Fibroblast of skin of left biceps (primary cell): ENCODE measurements at places on chromosomes 3 and 15.
A peak's percentile ranks its signal among the peaks of the same experiment; 100 is the strongest.

- DNase-seq: no peak
Measured at GRCh38 chr3:12831301-12831866, 10.0 kb downstream of the RPL32 start.

DNA sequence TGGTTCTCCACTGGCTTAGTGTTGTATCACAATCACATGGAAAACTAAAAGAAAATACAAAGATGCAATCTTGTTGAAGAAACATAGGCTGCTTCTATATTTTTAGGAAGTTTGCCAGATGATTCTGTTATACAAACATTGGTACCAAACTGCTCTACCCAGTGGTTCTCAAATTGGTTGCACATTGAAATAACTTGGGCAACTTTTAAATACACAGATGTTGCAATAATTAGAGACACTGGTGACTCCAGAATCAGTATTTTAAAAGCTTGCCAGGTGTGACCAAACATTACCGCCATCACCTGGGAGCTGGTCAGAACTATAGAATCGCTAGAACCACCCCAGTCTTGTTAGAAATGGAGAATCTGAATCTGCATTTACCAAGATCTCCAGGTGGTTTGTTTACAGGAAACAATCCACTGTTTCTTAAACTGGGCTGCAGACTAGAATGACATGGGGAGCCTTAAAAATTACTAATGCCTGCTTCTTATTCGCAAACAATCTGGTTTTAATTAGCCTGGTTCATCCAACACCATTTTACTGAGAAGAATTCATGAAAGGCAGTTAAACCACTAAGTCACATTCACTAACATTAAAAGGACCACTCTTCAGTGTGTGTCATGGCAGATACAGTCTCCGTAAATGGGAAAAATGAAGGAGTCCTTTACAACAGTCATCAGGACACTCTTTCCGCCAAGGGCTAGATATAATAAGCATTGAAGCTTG, 76.5 kb downstream of the ACAP2 start:
- peak; percentile 17 for DNase-seq

- DNase-seq: no peak
Measured at GRCh38 chr3:15345066-15345607, 12.8 kb upstream of the SH3BP5 start.

DNA sequence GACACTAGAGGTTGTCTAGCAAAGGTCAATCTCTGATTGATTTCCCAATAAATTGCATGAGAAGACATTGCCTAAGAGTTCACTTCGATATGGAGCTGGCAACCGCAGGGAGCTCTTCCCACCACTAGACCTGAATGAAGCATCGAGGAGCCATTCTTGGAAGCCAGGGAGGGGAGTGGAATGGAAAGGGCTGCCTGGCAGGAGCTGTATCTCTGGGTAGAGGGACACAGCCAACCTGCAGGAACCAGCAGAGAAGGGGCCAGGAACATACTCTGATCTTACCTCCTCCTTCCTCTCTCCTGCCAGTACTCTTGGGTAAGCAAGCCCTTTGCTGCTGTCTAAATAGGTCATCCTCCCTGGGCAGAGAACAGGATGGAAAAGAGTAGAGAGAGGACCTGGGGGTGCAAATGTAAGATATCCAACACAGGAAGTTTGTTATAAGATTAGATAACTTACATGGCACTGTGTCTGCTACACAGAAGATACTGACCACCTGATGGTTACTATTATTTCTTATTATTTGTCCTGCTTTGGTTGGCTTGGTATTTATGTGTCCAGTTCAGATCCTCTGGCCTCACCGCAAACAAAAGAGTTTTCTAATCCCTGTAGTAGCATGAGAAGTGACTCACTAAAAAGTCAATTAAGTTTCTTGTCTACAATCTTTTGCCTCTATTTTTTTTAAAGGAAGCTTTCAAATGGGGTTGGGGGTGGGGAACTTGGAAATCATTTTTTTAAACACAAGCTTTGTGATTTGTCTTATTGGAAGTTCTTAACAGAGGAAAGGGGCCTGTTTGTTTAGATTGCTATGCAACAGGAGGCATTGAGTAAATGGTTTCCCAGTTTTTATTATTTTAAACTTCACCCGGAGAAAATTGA, 156.7 kb upstream of the TSC22D2 start:
- DNase-seq: no peak

GRCh38 chr15:40081691-40082194, 26.9 kb downstream of the BMF start:
- no peak for DNase-seq

DNA sequence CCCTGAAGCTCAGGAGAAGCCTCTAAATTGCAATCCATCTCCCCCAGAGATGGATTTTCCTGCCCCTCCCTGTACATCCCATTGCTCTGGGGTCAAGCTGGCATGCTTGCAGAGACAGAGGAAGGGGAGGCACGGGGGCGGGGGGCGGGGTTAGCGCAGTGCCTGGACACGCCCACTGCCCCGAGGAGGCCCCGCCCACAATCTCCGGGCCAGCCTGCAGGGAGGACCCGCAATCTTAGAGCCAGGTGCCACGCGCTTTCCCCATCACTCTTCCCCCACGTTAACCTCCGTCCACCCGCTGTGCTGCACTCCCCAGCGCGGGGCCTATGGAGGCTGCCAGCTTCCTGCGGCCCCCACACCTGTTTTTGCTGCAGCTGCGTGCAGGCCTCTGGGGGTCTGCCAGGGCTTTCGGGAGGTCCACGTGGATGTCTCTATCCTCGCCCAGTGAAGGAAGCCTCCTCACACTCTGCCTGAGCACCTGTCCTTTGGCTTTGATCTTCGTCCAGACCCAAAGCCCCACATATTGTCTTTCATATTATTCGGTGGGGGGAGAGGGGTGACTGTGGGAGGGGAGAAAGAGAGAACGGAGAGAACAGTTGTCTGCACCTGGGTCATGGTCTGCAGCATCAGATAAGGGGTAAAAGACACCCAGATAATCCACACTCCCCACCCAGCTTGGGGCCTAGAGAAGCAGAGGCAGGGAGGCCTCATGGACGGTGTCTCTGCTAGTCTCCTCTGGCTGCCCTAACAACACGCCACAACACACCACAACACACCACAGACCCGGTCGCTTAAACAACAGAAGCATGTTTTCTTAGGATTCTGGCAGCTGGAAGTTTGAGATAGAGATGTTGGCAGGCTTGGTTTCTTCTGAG, 118.0 kb upstream of the MEF2A start:
- DNase-seq: no peak

- no peak for DNase-seq
Measured at GRCh38 chr15:93942269-93942694, 289.1 kb upstream of the MCTP2 start.

GRCh38 chr15:101022876-101023275, 103.7 kb downstream of the LRRK1 start:
- no peak for DNase-seq

GRCh38 chr3:55879901-55880331, 392.8 kb upstream of the WNT5A start:
- no peak for DNase-seq

DNA sequence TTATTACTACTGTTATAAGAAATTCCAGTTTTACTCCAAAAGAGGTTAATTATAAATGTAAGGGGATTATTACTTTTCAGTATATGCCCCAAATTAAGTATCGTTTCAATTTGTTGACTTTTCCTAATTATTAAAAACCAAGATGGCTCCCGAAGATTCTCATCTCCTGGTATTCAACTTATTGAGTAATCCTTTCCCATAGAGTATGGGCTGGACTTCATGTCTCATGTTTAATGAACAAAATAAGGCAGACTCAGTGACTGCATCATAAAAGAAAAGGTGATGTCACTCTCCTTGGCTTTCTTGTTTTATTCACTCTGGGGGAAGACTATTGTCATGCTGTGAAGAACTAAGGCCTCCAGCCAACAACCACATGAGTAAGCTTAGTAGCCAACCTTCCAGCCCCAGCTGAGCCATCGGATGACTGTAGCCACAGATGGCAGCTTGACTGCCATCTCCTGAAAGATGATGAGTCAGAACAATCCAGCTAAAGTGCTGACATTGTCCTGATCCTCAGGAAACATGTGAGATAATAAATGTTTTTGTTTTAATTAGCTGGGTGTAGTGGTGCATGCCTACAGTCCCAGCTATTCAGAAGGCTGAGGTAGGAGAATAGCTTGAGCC, 17.3 kb downstream of the IGF2BP2 start:
- DNase-seq: no peak

DNA sequence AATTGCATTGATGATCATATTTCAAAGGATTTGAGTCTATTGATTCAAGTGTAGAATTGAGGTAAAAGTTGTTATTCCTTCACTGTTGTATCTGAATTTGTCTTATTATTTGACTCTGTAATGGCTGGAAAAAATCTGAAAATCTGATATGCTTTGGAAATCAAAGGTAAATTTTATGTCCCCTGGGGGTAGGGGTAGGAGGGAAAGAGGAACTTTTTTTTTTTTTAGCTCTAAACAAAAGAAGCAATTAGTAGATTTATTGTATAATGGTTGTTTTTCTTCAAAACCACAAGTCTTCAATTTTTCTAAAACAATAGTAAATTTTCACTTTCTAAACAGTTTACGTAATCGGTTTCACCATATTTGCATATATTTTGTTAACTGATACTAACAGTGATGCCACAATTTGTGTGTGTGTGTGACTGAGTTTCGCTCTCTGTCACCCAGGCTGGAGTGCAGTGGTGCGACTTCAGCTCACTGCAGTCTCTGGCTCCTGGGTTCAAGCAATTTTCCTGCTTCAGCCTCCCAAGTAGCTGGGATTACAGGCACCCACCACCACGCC, 91.7 kb upstream of the GOLGA6L4 start:
- no peak for DNase-seq

DNA sequence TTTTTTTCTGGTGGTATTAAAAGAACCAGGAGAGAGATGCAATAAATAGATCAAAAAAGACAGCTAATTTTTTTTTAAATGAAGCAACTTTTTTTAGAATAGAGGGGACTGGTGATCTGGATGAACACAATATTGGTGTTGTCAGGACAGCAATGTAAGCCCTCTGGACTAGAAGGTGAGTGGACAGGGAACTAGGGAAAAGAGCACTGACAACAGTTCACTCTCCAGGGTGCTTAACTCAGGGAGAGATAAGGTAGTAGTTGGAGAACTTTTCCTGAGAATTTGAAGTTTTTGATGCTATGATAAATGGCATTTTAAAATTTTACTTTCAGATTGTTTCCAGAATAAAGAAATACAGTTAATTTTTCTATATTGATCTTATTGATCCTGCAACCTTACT, 158.3 kb upstream of the STAC start:
- no peak for DNase-seq

DNA sequence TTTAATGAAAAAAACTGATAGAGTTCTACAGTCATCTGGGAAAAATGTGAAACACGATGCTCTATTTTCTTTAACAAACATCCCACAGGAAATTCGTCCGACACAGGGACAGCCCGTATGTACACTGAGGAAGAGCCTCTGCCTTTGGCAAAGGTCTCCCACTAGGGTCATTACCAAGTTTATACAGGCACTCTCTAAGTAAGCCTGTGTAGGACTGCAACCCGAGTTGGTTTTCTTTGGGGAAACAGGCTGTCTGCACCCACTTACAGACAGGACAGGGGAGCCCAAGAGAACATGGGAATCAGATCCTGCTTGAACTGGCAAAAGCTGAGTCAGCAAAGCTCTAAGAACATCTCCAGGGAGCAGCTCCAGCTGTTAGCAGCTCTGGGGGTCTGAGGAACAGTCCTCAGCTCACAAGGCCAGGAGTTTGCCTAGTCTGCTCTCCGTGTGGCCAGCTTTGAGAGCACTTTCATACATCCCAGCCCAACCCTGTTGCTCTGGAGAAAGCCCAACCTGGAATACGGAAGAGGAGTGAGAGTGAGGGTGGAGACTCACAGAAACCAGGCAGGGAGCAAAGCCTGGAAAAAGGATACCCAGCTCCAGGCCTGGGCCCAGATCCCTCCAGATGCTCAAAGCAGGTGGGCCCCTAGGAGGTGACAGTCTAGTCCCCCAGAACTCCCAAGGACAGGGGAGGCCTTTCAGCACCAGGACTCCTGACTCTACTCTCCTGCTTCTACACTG, 1.9 kb downstream of the TBC1D2B start:
- peak; percentile 67 for DNase-seq

GRCh38 chr3:79436387-79436786, 331.4 kb downstream of the ROBO1 start:
- no peak for DNase-seq

GRCh38 chr3:133866141-133866540, 29.5 kb downstream of the RAB6B start:
- DNase-seq: no peak

GRCh38 chr3:160931474-160931873, 173.7 kb downstream of the B3GALNT1 start:
- peak; percentile 68 for DNase-seq

DNA sequence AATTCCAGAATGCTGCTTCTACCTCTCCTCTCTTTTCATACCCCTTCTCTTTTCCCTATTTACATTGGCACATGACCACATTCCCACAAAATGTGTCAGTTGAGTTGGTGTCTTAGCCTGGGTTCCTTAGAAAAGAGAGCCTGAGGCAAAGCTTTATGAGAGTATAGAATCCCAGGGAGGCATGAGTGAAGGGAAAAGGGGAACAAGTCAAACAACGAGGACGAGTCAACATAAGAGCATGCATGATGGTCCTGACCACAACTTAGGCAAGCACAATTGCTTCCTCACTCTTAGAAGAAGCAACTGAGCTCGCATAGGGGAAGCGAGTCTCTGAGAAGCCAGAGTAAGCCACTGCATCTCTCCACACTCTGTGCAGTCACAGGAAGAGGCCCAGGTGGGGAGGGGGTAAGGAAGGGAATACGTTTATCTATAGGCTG, 15.4 kb upstream of the ZNF774 start:
- no peak for DNase-seq

DNA sequence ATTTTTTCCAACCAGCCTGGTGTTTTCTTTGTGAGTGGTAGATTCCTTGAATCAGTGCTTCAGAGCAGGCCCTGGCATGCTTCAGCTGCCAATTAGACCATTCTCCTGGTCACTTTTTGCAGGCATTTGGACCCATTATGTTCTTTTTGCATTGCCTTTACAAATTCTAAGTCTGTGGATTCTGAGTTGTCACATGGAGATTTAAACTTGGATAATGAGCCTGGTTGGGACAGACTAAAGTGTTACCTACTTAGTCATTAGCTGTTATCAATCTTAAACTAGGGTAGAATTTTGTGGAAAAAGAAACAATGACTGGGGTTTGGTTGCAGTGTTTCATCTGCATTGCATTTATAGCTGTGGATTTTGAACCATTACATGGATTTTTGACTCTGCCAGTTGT, 40.6 kb downstream of the ARHGEF26 start:
- no peak for DNase-seq
